GM12864 (cell line): ENCODE measurements at places on chromosomes 7 and 10.

GRCh38 chr7:93985101-93985500 lies 19.1 kb downstream of the BET1 start:
- no peak for DNase-seq

DNA sequence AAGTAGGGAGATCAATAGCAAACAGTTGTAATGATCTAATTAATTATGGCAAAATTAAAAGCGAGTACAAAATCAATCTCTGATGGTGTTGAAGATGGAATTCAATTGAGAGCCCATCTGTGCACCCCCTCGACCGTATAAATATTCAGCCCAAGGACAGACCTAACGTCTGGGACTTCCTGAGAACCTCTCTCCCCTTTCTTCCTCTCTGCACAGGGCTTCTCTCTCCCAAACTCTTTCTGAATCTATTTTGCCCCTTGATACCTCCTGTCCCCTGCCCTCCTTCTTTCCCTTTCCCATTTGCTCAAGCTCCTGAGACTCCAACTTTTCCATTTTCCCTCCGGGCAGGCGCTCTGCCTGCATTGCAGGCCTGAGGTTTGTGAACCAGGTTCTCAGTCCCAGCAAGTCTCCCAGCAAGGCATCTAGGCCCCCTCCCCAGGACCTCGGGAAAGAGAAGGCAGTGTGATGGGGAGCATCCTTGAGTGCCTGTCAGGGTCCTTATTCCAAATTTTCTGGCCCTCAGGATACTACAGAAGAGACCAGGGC lies 8.5 kb upstream of the PAX2 start:
- DNase-seq, result no peak

- DNase-seq, result no peak
Observed at GRCh38 chr7:157565201-157565626, 228.4 kb downstream of the DNAJB6 start.

DNA sequence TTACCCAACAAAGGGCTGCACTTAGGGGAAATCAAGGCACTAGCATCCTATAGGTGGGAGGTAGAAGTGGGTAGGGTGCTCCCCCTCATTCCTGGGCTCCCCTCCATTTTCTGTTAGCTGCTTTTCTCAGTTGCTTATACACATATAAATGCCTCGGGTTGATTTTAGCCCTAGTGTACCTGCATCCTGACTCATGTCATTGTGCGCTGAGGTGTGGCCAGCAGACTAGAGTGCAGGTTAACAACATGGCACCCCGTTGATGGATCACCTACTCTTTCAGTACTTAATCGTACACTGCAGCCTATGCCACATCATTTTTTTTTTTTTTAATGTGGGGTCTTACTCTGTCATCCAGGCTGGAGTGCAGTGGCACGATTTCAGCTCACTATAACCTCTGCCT lies 144.0 kb upstream of the ITGB1 start:
- DNase-seq, result no peak

- no peak for DNase-seq
Observed at GRCh38 chr10:106652279-106652678, 512.2 kb downstream of the SORCS1 start.

GRCh38 chr7:146926841-146927240 lies 810.2 kb downstream of the CNTNAP2 start:
- DNase-seq, result no peak

DNA sequence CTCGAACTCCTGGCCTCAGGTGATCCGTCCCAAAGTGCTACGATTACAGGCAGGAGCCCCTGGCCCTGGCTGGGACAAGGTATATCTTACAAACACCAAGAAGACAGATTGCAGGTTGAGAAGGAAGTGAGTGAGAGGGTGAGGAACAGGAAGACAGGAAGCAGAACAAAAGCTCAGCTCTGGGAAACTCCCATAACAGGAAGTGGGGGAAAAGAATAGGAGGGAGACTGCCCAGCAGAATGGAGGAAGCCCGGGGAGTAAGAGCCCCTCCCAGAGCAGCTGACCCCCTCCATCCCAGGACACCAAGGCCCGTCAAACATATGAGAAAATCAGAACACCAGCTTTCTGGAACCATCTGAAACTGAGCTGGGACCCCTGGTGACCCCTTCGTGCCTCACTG lies 2.9 kb downstream of the TECPR1 start:
- DNase-seq, result no peak

GRCh38 chr10:111323389-111323966 lies 246.6 kb downstream of the ADRA2A start:
- DNase-seq, result no peak

DNA sequence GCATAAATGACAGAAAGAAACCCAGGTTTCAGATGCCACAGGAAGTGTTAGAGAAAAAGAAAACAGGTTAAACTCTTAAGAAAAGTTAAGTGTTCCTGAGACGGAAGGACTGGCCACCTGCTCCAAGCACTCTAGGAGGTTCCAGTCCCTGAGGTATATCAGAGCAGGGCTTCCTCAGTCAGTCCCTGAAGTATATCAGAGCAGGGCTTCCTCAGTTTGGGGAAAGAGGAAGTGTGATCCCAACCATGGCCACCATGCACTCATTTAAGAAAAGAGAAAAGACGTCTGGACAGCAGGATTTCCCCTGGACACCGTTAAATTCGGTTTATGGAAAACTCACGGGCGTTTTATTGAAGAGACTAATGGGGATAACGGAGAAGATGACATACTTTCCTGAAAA lies 133.4 kb upstream of the PFKP start:
- no peak for DNase-seq

GRCh38 chr7:29255199-29255878 lies 60.8 kb downstream of the CHN2 start:
- DNase-seq, result no peak

DNA sequence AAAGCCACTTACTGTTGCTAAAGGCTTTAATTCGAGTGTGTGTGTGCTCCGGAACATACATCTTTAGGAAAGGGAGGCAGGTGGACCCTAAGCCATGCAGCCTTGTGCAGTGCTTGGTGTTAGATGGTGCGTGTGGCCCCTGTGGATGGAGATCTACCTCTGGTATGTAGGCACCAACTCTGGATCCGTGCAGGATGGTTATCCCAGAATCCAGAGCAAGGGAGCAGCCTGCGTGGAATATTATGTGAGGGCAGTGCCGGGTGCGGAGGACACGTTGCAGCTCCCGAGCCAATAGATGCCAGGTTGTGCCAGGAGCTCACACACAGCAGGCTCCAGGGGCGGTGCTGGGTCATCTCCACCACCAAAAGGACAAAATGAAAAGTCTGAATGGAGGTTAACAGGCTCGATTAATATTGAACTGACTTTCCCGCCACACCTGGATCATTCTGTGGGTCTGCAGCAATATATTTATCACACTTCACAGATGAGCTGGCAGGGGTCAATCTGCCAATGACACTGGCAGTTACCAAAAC lies 143.0 kb upstream of the NPS start:
- no peak for DNase-seq

DNA sequence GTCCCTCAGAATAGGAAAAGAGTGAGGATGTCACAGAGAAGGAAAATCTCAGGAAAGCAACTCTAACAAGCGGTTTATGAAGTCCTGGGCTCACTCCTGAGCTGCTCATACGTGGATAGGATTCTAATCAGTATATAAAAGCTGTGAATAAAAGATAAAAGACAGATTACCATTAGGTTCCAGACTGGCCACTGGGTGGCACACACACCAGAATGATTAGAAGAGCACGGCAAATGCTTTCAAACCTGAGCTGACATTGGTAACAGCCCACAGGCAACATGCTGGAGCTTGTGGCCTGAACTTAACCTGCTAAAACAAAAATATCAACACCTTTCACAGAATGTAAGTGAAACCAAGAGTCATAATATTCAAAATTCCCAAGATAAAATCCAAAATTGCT lies 370.8 kb downstream of the GRID1 start:
- no peak for DNase-seq

DNA sequence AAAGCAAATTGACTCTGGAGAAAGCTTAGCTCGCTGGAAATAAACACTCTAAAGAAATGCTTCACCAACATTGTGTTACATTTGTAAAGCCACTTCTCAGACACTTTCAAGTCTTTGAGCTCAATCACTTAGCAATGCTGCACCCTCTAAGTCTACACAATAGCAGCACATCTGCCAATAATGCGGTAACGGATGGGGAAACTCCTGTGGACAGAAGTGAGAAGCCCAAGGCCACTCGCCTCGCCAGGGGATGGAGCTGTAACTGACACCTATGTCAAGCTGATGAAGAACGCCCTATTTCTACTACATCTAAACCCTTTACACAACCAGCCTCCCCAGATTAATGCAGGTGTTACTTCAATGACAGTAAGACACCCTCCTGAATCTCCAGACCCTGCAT lies 167.7 kb downstream of the SFMBT2 start:
- DNase-seq, result no peak
